ENCODE measurements at places on chromosomes 5 and 9. TPM values are rescaled to one million over a fixed set of nuclear protein-coding genes. Genes with fewer than 3 reads are reported as not detected.

SEC24A gene
- total RNA-seq = 34.7 TPM

SMIM23 gene
- total RNA-seq = not detected

SPDL1 gene
- 25.2 TPM for total RNA-seq

SPATA6L gene
- 3.1 TPM for total RNA-seq

LCN15 gene
- not detected for total RNA-seq

PAEP gene
- total RNA-seq = not detected

ALDH1A1 gene
- total RNA-seq = 196 TPM

AFAP1L1 gene
- total RNA-seq = 98.3 TPM

SAXO1 gene
- total RNA-seq = not detected

Data from vein endothelial cell (primary cell).